SJSA1 (cell line): ENCODE measurements at places on chromosomes 1 and 21. TPM values are rescaled to one million over a fixed set of nuclear protein-coding genes. Genes with fewer than 3 reads are reported as not detected.
A peak's percentile ranks its signal among the peaks of the same experiment; 100 is the strongest.

The RCSD1 gene
- 1.3 and 2.3 TPM in 2 replicates for total RNA-seq

DNA sequence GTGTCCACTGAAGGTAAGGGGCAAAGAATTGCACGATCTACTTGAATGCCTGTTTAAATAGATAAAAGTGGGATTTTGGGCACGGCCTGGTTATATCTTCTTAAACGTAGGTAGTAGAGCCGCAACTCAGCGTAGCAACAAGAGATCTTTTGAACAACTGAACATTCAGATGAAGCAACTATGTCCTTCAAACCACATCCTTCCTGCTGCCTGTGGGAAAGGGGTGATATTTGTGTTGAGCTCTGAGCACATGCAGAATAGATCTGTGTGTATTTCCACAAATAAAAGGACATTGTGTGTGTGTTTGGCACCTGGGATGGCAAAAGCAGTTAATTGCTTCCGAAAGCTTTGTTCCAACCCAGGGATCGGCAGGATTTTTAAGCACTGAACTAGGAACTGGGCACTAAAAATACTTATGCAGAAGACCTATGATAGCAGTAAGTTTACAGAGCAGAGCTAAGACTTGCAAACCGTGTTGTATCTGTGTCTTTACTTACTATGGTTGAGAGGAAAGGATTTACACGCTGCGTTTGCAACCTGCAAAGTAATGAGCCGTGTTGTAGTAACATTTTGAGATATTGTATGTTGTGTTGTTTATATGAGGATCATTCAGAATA lies 333.4 kb downstream of the CHRM3 start:
- no peaks in the 10 kb centered on the region for H3K27me3 ChIP-seq
- H3K27ac ChIP-seq = no peak overlapping the region

- DNase-seq = no peak
- no peaks in the 10 kb centered on the region for H3K36me3 ChIP-seq
- H3K27ac ChIP-seq = no peak overlapping the region
- no peaks in the 10 kb centered on the region for H3K4me1 ChIP-seq
- H3K27me3 ChIP-seq = peaks cover 8% of the 10 kb centered on the region
Observed at GRCh38 chr1:152505083-152505482, 5.5 kb upstream of the LCE5A start.

- H3K27ac ChIP-seq = no peak overlapping the region
- no peaks in the 10 kb centered on the region for H3K27me3 ChIP-seq
- no peaks in the 10 kb centered on the region for H3K36me3 ChIP-seq
- DNase-seq = no peak
Observed at GRCh38 chr1:33823830-33824229, 40.0 kb upstream of the HMGB4 start.

- H3K27me3 ChIP-seq = no peaks in the 10 kb centered on the region
- peaks cover 7% of the 10 kb centered on the region for H3K4me1 ChIP-seq
- H3K4me3 ChIP-seq = no peak overlapping the region
Observed at GRCh38 chr21:33208534-33208933, 21.2 kb upstream of the IFNAR2 start.

GRCh38 chr21:37257967-37258877 lies 8.9 kb downstream of the VPS26C start:
- no peaks in the 10 kb centered on the region for H3K27me3 ChIP-seq
- peak overlapping the region; percentile 43 for H3K4me3 ChIP-seq
- DNase-seq = peak; percentile 61
- H3K27ac ChIP-seq = 0 out of 2 replicates have a peak overlapping the region, but pooled peaks have one; percentile 6

DNA sequence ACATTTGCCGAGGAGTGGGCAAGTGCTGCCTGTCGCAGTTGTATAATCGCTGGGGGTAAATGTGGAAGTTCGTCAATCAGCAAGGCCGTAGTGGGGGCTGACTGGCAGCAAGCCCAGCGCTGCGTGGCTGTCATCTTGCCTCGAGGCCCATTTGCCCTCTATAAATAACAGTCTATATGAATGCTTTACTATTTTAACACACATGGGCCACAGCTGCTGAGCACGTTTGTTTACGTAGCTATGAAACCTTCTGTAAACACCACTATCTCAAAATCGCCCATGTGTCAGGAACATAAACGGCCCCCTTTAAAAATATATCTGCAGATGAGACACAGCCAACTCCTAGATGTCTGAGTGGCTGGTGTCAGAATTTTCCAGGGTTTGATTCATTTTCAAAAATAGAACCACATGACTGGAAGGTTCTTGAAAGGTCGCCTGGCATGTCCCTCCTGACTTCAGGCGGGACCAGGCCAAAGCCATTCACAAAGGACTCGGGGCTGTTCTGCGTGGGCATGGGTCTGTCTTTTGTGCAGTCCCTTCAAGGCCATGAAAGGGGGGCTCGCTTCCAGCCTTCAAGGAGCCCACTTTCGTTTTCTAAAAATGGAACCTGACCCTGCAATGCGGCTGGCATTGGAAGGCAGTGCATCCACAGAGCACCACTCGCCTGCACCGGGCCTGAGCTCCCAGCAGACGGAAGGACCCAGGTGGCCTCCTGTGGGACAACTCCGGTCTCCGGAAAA lies 205.5 kb downstream of the KCNJ6 start:
- no peaks in the 10 kb centered on the region for H3K27me3 ChIP-seq
- H3K4me3 ChIP-seq = no peak overlapping the region

GRCh38 chr1:222040121-222040805 lies 298.4 kb upstream of the DUSP10 start:
- no peak overlapping the region for H3K4me3 ChIP-seq
- no peak overlapping the region for H3K27ac ChIP-seq
- no peaks in the 10 kb centered on the region for H3K36me3 ChIP-seq
- H3K4me1 ChIP-seq = peaks cover 25% of the 10 kb centered on the region
- no peak for DNase-seq

GRCh38 chr1:41535716-41536115 lies 51.2 kb upstream of the EDN2 start:
- no peaks in the 10 kb centered on the region for H3K27me3 ChIP-seq
- no peak overlapping the region for H3K27ac ChIP-seq
- no peak overlapping the region for H3K4me3 ChIP-seq
- DNase-seq = no peak

DNA sequence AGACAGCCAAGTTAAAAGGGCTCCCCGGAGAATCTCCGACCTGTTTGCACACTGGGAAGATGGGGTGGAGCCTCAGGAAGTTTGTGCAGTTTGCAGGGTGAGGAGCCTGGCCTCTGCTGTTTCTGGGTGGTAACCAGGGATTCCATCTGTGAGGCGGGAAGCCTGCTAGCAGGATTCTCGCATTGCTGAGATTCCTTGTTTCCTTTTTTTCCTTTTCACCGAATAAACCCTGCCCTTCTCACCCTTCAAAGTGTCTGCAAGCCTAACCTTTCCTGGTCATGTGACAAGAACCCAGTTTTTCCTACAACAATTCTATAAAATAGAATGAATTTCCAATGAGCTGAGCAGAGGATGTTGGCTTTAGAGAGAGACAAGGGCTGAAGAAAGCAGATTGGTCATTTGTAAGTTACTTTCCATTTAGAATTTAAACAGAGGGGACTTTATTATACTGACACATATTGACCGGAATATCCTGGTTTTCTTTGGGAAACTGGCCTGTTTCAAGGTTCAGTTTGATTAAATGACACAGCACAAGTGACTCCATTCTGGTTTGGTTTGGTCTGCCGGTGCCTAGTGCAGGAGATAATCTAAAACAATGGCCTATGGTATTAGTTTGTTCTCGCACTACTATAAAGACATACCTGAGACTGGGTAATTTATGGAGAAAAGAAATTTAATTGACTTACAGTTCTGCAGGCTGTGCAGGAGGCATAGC lies 48.7 kb upstream of the DNAH14 start:
- H3K36me3 ChIP-seq = no peaks in the 10 kb centered on the region
- H3K27ac ChIP-seq = peak overlapping the region; percentile 22; the same call in 1 of the 2 replicates
- peaks cover 80% of the 10 kb centered on the region for H3K4me1 ChIP-seq
- no peak overlapping the region for H3K4me3 ChIP-seq

The SGIP1 gene
- total RNA-seq = 0.41 and 2.8 TPM in 2 replicates
